ENCODE measurements at places on chromosomes 2 and 18.

DNA sequence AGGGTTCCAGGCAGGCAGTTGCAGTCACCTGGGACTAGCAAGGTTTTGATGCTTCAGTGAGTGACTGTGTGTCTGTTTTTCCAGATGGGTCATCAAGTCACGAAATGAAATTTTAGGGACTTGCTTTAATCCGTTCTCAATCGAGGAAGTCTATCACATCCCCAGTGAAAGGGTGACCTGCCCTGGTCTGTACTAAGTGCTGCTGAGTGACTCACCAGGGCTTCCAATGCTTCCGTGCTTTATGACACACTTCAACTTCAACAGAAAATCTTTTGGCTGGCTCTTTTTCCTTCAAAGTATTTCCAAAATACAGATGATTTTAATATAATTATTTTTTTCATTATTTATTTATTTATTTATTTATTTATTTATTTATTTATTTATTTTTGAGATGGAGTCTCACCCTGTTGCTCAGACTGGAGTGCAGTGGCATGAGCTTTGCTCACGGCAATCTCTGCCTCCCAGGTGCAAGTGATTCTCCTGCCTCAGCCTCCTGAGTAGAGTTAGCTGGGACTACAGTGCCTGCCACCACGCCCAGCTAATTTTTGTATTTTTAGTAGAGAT lies 18.4 kb downstream of the TFCP2L1 start:
- no peak for DNase-seq

DNA sequence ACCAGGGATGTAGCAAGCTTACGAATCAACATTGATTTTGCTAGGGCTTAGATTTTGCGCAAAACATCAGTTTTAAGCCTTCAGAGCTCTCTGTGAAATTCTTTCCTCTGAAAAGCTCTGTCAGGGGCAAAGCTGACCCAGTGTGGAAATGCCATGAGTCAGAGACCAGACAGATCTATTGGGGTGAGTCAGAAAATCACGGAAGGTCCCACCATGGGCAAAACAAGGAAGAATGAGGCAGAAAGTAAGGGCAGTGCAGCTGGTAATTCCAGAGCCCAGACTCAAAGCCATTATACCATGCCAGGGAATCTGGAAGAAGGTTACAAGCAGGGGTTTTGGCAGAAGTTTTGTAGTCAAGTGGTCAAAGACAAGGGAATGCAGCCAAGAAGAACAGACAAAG lies 256.6 kb upstream of the CTAGE1 start:
- no peak for DNase-seq

DNA sequence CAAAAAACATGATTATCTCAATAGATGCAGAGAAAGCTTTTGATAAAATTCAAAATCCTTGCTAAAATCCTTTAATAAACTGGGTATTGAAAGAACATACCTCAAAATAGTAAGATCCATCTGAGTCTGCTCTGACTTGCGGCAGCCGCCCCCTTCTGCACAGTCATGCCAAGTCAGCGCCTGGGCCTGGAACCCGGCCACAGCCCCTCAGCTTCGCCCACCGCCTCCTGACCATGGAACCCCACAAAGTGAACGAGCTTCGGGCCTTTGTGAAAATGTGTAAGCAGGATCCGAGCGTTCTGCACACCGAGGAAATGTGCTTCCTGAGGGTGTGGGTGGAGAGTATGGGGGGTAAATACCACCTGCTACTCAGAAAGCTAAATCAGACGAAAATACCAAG lies 270.9 kb upstream of the TFPI start:
- DNase-seq = no peak

GRCh38 chr2:70045405-70045804 lies 41.9 kb upstream of the PCBP1 start:
- no peak for DNase-seq

- no peak for DNase-seq
These were observed 35.5 kb downstream of the PELI1 start for GRCh38 chr2:64108666-64109241.

GRCh38 chr2:144707736-144708326 lies 187.9 kb upstream of the ZEB2 start:
- DNase-seq = no peak

DNA sequence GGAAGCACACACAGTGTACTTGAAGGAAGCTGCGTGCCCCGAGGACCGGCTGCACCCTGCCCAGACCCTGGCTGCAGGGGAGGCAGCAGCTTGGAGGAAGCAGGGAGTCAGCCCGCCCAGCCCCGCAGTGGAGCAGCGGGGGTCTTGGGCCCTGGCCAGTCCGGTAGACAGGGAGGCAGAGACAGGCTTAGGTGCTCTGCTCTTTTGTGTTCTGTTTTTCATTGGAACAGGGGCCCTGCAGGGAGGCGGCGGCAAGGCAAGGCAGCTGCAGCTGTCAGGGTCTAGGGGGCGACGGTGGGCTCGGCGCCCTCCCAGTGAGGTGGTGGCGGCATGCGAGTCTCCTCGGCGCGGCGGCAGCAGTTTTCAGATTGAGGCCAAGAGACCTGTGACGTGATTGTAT lies 53.3 kb upstream of the TFCP2L1 start:
- no peak for DNase-seq

DNA sequence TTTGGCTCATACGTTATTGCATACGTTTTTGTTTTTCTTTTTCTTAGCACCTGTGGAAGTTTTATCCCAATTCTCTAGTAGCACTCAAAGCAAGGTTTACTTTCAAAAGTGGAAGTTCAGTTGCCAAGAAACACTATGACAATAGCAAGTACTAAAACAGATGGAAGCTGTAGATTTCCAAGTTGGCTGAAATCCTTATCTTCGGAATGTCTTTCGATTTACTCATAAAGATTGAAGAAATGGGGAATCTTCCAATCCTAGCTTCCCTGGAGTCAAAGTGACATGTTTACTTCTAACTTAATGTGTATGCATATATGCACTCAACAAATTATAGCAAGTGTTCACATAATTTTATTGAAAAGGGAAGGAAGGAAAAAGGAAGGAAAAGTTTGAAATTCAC lies 307.4 kb downstream of the CTNNA2 start:
- no peak for DNase-seq

DNA sequence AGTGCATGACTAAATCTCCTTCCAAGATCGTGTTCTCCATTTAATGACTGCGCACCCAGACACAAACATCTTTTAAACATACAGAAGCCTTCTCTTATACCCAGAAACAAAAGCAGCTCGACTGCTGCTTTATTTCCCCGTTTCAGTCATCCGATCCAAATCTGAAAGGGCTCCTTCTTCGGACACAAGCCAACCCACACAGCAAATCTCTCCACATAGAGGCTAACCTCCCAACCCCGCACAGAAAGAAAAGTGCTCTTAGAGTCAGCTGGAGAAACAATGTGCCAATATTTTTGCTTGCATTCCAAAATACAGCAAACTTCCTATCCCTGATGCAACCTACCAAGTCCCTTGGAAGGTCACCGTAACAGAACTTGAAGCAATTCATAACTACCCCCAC lies 29.1 kb downstream of the GAREM1 start:
- no peak for DNase-seq

- DNase-seq = no peak
These were observed 985.5 kb upstream of the POU3F3 start for GRCh38 chr2:103868396-103868795.

GRCh38 chr2:118913803-118914645 lies 28.0 kb upstream of the MARCO start:
- no peak for DNase-seq

DNA sequence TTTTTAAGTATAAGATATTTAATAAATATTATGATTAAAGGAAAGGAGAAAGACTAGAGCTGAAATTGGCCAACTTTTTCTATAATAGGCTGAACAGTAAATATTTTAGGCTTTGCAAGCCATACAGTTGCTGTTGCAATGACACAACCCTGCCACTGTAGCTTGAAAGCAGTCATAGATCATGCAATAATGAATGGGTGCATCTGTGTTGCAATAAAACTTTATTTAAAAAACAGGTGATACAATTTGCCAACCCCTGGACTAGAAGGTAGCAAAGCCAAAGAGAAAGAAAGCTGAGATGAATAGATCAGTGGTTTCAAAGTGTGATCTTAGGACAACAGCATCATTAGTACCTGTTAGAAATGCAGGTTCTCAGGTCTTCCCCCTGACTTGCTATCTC lies 219.1 kb downstream of the SETBP1 start:
- no peak for DNase-seq

DNA sequence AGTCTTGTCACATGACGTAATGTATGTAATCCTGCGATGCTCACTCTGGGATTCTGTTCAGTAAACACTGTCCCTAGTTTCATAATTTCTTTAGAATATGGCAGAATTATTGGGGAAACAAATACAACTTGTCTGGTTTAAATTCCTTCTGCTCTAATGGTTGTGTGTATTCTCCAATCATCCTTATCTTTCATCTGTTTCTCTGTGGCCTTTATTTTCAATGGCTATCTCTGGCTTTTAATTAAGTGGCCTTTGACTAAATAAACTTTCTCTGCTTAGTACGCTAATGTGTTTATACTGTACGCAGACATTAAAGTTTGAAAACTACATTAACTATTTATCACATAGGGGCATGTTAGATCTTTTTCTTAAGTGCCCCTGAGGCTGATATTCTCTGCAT lies 40.9 kb downstream of the CDH7 start:
- DNase-seq = no peak

- DNase-seq = no peak
These were observed 15.8 kb downstream of the PTPN18 start for GRCh38 chr2:130371723-130372054.

DNA sequence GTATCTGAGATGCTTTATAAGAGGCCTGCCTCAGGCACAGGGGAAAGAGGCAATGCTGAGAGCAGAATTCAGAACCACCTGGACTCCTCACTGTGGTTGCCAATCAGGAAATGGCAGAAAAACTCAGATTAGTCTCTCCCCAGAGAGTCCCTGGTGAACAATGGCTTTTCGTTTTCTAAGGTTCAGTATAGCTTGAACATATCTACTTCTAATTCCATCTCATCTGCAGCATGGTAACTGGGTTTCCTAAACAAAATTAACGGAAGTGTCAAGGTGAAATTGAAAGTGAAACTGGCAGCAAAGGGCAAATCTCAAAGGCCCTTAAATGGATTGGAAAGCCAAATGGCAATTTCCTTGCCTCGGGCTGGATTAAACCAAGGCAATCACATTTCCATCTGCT lies 480.2 kb upstream of the ACVR2A start:
- no peak for DNase-seq

- DNase-seq = no peak
These were observed 113.1 kb downstream of the ICOS start for GRCh38 chr2:204049635-204050034.

DNA sequence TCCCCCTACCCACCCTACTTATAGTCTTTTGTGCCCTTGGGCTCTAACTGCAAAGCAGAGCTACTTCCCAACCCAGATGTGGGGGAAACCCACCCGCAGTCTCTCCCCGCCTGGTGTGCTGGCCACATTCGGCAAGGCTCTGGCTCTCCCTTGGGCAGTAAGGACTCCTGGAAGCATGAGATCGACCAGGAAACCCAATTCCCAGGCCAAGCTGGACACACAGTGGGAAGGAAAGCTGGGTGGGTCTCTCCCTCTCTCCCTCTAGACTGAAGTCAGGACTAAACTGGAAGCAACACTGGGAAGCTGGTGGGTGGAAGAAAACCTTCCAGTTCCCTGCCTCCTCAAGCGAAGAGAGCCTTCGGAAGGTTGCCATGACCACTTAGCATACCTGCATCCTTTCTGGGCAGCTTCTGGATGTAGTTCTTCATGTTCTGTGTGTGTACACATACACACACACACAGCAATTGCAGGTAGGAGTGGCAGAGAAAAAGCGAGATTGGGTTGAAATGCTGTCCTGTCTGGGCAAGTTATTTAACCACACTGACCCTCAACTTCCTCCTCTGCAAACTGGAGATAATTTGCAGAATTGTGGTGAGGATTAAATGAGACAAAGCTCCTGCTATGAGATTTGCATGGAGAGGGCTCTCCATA lies 33.9 kb downstream of the ZBTB7C start:
- no peak for DNase-seq

GRCh38 chr2:213419980-213420379 lies 135.7 kb downstream of the SPAG16 start:
- no peak for DNase-seq

DNA sequence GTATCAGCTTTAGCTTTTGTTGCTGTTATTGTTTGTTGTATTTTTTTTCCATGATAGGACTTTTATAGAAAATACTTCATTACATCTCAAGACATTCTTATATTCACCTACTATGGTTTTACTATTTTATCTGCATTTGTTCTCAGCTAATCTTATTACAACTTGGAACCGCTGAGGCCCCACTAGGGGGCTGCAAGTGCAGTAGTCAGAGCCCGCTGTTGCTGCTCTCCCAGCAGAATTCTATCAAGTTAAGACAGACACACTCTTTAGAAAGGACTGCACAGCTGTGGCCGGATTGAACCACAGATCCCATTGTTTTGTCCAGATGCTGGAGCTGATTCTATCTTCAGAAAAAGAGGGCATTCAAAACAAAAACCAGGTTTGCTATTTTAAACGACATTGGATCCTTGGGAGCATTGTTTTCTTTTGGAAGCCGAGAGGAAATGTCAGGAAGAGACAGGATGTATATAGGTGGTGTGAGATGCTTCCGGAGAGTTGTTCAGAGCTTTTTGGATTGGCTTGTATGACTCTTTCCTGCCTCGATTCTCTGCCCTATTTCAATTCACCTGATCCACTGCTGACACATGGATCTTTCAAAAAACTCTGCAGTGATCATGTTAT lies 105.7 kb upstream of the GAREM1 start:
- no peak for DNase-seq

- DNase-seq = no peak
These were observed 39.1 kb upstream of the FAM136A start for GRCh38 chr2:70340761-70341476.

DNA sequence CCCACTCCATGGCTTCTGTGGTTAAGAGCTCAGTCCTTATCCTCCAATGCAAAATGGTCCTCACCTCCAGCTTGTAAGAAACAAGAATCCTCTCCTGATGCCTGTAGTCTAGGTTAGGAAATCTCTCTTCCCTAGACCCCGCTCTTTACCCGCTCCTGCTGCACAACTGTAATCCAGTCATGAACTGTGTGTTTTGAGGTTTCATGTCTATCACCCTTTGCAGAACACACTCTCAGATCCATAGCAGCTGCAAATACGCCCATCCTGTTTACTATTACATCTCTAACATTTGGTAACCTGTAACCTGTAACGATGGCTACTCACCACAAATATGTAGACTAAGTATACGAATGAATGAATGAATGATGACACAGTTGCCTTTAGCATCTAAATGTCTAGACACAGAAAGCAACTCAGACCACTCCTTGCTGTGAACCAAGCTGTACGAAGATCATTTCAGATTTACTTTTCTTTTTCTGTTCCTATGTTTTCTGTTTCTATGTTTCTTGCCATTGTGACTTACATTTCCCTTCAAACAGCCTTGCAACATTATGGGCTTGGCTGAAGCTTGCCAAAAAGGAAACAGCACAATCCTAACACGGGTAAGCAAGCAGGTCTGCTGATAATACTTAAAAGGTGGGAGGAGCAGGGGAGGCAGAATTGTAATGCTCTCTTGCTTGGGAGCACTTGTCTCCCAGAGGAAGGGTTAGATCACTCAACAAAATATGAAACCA lies 53.7 kb downstream of the EPHA4 start:
- no peak for DNase-seq

DNA sequence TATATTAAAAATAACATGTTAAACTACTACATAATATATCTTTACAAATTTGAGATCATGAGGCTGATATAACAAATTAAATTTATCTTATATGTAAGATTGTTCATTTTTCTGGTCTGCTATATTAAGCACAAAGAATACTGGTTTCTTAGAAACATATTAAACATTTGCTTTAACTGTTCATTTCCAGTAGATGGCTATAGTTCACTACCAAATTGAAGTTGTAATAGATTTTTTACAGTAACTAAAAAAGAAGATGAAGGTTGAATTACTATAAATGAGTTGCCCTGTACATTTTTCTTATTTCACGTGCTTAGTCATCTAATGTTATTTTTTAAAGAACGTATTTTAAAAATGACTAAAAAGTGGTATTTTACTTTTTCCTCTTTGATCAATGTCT lies 57.0 kb downstream of the ZNF407 start:
- no peak for DNase-seq
